Right cardiac atrium (tissue), 5 donors: ENCODE measurements at places on chromosomes 7 and 10. TPM values are rescaled to one million over a fixed set of nuclear protein-coding genes. Genes with fewer than 3 reads are reported as not detected.

- DNase-seq: no peak
These were observed 28.4 kb upstream of the NPFFR1 start for GRCh38 chr10:70312249-70312648.

- DNase-seq: no peak
These were observed 13.1 kb upstream of the ASB4 start for GRCh38 chr7:95472581-95473161.

DNA sequence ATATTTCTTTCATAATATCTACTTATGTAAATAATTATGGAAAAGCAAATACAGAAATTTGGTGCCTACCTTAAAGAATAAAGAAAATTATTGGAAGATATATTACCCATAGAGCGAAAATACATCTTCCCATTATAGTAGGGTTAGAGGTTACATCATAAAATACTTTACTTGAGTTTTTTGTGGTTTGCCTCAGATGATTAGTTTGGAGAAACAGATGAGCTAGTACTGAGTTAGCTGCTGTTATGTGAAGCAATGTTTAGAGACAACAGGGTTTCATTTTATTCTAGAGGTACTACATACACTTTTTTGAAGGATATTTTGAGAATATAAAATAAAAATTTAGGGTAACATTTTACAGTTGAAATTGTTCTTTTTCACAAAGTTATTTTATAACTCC, 2.9 kb upstream of the MLLT10 start:
- DNase-seq: no peak

The RNLS gene
- 16.2 TPM for total RNA-seq

The C7orf57 gene
- not detected for total RNA-seq

The PNLIPRP2 gene
- not detected for total RNA-seq

The SH2D4B gene
- total RNA-seq: not detected

GRCh38 chr7:80508440-80508839, 3.4 kb downstream of the GNAT3 start:
- no peak for DNase-seq

- no peak for DNase-seq
These were observed 4.4 kb downstream of the RAB11FIP2 start for GRCh38 chr10:118042336-118042735.

GRCh38 chr7:44066111-44066460, 719 bp upstream of the PGAM2 start:
- DNase-seq: no peak

GRCh38 chr7:40419806-40420205, 285.0 kb downstream of the SUGCT start:
- no peak for DNase-seq

DNA sequence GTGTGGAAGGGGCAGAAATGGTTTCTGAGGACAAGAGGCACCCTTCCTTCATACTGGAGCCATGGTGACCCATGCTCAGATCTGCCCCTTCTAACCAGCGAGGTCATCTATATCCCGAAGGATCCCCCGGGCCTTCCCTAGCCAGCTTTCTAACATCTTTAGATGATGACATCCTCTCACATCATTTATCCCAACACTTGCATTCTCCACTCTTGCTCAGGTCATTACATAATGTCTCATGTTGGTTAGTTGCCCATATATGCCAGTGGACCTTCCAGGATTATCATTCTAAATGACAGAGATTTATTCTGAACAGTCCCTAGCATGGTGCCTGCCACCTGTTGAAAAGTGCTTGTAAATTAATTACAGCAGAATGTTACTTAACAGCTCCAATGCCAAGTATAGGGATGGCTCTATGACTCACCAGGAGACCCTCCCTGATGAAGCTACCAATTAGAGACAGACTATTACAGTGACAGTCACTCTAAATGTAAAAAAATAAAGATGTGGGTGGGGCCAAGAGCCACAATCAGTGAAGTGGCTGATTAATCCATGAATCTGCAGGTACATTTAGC, 22.6 kb upstream of the ABLIM1 start:
- DNase-seq: no peak

The GFRA1 gene
- total RNA-seq: 4.5 TPM

- no peak for DNase-seq
These were observed 3.8 kb downstream of the TMEM184A start for GRCh38 chr7:1552200-1552599.

The POM121C gene
- 31.7 TPM for total RNA-seq

GRCh38 chr10:3704565-3705325, 80.3 kb downstream of the KLF6 start:
- no peak for DNase-seq

The CFAP43 gene
- 0.35 TPM for total RNA-seq

The PPP1R17 gene
- not detected for total RNA-seq

DNA sequence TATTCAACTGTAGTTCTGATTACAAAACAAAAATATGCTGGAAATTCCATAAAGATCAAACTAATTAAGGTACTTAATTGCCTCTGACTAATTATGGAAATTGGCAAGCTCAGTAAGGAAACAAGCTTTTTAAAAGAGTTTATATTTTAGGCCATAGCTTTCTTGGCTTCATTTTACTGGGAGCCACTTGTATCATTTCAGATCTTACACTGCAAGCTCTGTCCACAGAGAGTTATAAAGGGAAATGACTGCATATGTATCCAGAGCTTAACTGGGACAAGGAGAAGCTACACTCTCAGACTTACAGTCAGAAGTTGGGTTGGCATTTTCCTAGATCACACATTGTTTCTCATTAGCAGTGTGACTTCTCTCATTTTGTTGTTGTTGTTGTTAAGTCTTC, 92.4 kb downstream of the LRRN3 start:
- DNase-seq: no peak

DNA sequence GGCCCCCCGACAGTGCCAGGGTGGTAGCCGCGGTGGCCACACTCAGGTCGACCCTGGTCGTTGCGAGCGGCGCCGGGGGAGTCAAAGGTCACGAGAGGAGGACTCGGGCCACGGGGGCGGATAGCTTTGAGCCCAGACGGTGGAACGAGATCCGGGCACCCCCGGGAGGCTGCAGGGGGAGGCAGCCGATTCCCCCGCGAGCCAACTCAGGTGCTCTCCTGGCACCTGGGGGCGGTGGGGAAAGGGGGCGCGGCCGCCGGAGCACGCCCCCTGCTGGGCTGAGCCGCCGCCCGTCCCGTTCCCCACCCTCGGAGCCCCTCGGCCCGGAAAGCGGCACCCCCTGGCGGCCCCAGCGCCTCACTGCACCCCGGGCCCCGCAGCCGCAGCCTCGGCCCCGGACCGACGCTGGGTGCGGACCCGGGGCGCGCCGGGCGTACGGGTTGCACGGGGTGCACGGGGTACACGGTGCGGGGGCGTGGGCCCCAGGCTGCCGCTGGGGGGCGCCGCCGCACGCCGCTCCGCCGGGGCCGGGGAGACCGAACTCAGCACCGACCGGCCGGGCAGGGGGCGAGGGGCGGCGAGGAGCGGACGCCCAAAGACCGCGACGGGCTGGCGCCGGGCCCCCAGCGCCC, 521 bp upstream of the NYAP1 start:
- peak; percentile 65 for DNase-seq

- no peak for DNase-seq
These were observed 125.4 kb upstream of the BET1 start for GRCh38 chr7:94129443-94130140.

GRCh38 chr7:69610374-69611084, 12.3 kb downstream of the AUTS2 start:
- no peak for DNase-seq

GRCh38 chr7:29620556-29620930, 56.9 kb downstream of the PRR15 start:
- DNase-seq: no peak

DNA sequence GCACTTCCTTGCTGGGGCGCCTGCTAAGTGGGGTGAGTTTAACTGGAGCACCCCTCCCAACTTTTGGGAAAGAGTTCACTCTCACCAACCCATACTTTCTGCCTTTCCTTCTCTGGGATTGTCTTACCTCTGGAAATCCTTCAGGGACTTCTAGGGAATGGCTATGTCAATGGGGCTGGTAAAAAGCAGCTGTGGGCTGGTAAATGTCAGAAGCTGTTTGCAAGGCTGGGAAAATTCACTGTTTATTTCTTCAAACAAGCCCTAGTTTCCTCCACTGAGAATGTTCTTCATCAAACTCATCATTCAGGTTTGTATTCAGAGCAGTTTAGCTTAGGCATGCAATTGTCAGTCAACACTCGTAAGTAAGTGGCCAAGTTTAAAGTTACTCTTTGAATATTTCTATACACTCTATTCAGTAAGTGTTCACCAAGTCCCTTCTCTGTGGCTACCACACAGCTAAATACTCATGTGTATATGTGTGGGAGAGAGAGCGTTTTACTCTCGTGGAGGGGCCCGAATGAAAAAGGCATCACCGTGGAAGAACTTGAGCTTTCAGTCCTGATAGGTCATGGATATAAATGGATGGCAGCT, 654.8 kb downstream of the LRMDA start:
- DNase-seq: no peak

DNA sequence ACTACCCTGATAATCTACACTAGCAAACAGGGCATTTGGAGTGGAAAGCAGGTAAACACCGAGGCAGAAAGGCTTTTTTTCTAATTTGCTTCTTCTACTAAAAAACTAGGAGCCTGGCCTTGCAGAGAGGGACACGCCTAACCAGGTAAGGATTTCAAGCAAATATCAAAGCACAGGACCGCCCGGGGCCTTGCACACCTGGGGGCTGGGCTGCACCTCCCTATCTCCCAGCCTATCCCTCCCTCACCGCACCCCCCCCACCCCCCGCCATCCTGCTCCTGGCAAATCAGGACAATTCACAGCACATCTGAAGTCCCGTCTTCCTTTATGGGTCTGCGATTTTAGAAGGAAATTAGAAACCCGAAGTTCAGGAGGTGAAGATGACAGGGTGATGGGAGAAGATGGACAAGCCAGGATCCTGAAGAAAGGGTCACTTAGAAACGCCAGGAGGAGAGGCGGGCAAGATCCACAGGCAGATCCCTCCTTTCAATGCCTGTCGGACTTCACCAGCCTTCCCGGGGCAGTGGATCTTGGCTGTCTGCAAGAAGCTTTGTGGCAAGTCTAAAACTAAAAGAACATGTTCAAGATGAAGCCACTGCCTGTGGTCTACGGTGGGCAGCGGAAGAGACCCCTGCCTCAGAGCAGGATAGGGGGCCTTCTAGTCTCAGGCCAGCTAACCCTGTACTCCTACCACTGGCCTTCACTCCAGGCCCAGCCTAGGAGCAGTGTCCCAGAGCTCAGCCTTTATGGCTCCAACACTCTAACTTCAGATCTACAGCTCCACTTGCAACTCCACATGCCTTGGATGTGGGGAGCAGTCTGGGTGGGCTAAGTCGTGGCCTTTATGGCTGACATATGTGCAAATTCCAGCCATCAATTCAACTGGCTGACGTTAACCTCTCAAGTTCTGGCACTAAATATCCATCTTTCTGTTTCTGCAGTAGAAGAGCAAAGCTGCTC, 43.9 kb downstream of the TNS3 start:
- DNase-seq: no peak

- peak; percentile 57 for DNase-seq
These were observed 2.8 kb upstream of the OR6V1 start for GRCh38 chr7:143049362-143049761.

GRCh38 chr7:156703773-156704482, 63.4 kb downstream of the RNF32 start:
- no peak for DNase-seq

The SLC12A9 gene
- total RNA-seq: 9.3 TPM

The LIPK gene
- not detected for total RNA-seq

The INMT gene
- total RNA-seq: 148 TPM

DNA sequence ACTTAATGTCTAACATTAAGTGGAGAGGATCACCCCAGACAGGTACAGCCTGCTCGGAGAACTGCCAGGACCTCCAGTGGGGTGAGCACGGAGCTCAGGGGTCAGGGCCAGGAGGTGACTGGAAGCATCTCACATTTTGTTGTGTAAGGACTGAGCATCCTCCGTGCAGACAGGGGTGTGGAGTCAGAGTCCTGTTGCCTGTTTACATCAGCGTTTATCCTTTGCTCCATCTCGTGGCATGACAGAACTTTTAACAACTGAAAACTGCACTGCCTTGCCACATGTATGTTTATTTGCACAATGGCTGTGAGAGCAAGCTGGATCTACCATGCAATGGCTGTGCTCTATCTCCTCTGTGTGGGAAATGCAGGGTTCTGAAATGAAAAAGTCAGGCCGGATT, 175.4 kb upstream of the AKR1E2 start:
- DNase-seq: no peak

GRCh38 chr10:123663522-123663921, 2.6 kb upstream of the GPR26 start:
- no peak for DNase-seq

DNA sequence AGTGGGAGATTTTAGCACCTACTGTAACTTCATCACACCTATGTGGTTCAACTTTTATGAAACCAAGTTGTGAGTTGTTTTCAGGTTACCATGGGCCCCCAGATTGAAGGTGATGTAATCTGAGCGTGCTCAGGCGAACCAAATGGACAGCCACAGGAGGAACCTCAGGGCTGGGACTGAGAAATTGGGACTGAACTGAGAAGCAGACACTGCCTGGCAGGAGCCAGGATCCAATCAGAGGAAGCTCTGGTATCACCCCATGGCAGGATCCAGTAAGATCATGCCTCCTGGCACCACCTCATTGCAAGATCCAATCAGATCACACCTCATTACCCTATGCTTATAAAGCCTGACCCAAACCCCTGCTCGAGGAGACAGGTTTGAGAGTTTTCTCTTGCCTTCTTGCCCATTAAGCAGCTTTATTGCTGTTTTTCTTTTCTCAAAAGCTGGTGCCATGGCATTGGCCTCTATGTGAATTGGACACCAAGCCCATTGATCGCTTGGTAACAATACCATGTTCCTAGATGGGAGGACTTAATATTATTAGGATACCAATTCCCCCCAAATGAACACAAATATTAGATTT, 43.2 kb upstream of the GDF10 start:
- DNase-seq: no peak

The CNTNAP2 gene
- total RNA-seq: 0.88 TPM

- DNase-seq: peak; percentile 65
These were observed 3.5 kb upstream of the DEPP1 start for GRCh38 chr10:44982114-44982460.
